H7 (cell line): ENCODE measurements at places on chromosomes 2 and 18. TPM values are rescaled to one million over a fixed set of nuclear protein-coding genes. Genes with fewer than 3 reads are reported as not detected.

GRCh38 chr2:120989512-120990441 is 254.1 kb downstream of the GLI2 start:
- DNase-seq, result peak; percentile 38

DNA sequence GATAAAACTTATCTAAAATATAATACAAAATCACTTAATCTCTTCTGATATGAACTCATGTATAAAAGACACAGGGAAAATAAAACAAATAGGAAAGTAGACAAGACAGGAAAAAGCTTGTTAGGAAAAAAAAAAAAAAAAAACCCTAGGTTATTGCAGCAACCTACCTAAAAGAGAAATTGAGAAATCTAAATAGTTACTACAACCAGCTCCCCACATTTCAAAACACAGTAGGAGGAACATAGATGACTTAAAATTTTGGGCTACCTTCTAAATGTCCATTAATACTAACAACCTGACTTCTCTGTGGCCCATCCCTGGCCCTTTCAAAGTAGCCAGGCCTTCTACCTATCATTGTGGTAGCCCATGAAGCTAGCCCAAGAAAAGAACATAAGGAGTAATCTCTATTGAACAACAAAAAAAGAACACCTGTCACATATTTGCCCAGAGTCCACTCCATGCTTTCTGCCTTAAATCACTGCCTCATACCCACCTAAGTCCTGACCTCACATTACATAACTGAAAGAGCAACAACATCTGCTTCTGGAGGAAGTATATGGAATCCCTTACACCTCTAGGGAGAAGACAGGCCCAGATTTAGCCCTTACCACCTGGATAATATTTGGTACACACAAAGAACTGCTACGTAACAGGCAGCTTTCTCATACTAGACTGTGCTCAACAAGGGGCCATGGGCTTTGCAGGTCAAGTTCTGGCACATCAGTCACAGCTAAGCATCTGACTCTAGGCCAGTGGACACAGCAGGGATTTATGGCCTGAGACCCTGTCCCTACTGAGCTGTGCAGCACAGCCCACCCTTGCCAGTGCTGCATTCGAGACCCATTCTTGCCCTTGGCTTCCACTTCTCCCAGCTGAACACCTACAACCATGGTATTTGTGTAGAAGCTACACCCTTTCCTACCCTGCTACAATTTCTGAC is 8.5 kb downstream of the SUCLG1 start:
- no peak for DNase-seq

- DNase-seq, result no peak
These were observed 675.0 kb downstream of the SATB2 start for GRCh38 chr2:198782734-198783133.

- DNase-seq, result no peak
These were observed 561.9 kb downstream of the ARHGAP15 start for GRCh38 chr2:143691121-143691520.

- DNase-seq, result no peak
These were observed 290.8 kb downstream of the CCDC85A start for GRCh38 chr2:56474412-56475158.

DNA sequence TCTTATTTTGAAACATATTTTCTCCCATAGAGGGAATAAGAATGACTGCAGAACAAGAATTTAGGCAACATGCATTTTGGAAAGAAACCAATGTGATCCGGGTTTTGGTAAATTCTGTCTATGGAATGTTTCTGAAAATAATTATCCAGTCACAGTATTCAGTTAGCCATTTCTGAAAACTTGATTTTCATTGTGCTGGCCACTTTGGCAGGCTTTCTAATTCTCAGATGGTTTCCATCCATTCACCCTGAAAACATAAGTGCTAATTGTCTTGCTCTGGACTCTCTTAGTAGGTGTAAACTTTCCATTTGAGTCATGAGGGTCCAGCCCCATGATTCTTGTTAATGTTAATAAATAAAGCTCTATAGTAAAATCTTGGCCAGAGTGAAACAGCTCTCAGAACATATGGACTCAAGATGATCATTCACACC is 176.5 kb downstream of the RBM43 start:
- no peak for DNase-seq

DNA sequence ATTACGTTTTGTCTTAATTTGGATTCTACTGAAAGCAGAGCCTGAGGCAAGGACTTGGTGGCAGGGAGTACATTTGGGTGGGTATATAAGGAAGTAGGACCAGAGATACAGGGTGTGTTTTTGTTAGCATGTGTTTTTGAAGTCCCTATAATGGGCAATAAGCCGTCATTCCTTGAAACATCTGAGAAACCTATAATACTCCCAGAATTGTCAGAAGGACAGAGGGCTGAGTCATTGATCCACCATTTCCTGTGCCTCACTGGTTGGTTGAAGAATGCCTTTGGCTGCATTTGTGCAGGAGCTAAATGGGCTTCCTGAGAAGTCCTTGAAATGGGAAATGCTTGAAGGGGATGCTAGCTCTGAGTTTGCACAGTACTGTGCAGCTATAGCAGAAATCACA is 281.8 kb upstream of the ZEB2 start:
- DNase-seq, result no peak

DNA sequence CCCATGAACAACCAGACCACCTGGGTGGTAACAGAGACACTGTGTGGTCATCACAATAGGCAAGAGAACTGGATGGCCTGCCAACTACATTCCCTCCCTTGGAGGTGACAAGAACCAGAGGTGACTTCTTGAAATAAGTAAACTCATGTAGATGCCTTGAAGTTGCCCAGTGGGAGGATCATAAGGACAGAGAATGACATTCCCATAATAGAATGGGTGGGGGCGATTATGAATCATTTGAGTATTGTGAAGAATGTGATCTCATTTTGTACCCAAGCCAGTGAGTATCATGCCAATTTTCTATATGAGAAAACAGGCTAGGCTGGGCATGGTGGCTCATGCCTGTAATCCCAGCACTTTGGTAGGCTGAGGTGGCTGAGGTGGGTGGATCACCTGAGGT is 211.4 kb upstream of the GYPC start:
- DNase-seq, result no peak

- no peak for DNase-seq
These were observed 32.4 kb downstream of the MRPS9 start for GRCh38 chr2:105070010-105070865.

- DNase-seq, result no peak
These were observed 210.9 kb downstream of the GBX2 start for GRCh38 chr2:235957251-235957650.

DNA sequence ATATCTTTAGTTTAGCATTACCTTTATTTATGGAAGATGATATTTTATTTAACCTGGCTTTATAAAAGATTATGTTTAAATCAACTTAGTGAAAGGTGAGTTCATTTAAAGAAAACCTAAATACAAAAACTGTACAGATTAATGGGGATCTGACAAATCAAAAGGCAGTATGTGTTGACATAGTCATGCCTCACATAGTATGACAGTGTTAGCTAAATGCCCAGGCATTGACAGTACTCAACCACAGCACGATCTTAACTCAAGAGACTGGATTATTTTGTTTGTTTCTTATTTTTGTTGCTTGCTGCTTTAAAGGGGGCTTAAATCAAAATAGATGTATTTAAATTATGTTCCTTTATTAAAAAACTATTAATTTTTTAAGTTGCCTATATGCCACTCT is 7.8 kb downstream of the DOK6 start:
- no peak for DNase-seq

The MOGAT1 gene
- total RNA-seq, result not detected in 2 replicates

The TWSG1 gene
- total RNA-seq, result 15.1 and 16.8 TPM in 2 replicates

The ERICH2 gene
- 0.89 TPM in 1 of 2 replicates, not detected in the other for total RNA-seq

The NT5DC4 gene
- not detected in 2 replicates for total RNA-seq
